Stimulated activated CD8-positive, alpha-beta memory T cell treated with anti-CD3 and anti-CD28 coated beads, Interleukin-4, amount 100 ng/mL, for 1 hour (primary cell): ENCODE measurements at places on chromosomes 12 and 14.

DNA sequence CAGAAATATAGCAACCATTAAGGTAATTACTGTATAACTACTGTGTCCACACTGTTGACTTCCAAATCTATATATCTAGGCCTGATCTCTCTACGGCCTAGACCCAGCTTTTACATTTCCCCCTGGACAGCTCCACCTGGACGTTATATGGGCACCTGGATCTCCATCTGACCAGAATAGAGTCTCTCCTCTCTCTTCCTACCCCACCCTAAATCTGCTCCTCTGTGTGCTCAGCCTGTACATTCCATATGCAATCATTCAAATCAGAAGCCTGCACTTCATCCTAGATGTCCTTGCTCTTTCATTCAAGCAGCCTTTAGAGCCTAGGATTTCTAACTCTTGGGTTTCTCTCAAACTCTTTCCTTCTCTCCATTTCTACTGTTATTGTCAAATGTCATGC lies 255.0 kb downstream of the PAX9 start:
- DNase-seq = no peak

GRCh38 chr14:103548463-103549351 lies 13.8 kb downstream of the BAG5 start:
- DNase-seq = no peak

DNA sequence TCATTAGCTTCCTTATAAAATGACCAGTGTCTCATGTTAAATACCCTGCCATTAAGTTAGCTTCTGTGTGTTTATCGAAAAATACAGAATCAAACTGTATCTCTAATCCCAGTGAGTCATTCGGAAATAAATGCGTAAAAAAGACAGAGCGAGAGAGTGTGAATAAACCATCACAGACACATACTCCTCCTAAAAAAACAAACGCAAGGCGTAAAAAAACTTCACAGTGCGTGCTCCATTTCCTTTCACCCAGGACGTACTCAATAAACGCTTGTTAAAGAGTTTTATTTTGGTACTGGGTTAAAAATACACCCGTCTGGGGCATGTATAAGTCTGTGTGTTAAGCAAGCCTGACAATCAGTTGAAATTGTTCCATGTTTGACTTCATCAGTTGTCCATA lies 58.8 kb upstream of the ISM2 start:
- no peak for DNase-seq

DNA sequence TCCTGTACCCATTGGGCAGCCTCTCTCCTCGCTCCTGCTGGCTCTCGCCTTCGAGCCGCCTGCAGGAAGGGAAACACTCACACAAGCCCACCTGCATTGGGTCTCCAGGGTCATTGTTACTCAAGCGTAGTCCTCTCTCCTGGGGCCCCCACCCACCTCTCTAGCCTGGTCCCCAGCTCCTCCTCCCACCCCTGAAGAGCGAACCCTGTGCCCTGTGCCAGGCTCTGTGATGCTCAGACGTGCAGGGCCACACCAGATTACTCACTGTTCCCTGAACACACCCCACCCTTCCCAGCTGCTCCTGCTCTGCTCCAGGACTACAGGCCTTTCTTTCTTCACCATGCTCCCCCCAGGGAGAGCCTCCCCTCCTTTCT lies 88.1 kb downstream of the NINJ2 start:
- no peak for DNase-seq

- DNase-seq = no peak
Measured at GRCh38 chr14:24053548-24054323, 1.9 kb downstream of the CARMIL3 start.

- DNase-seq = no peak
Measured at GRCh38 chr14:86104691-86105265, 574.8 kb downstream of the FLRT2 start.

- DNase-seq = no peak
Measured at GRCh38 chr12:79085106-79085682, 220.6 kb downstream of the SYT1 start.

GRCh38 chr12:79859646-79860045 lies 75.3 kb downstream of the PPP1R12A start:
- no peak for DNase-seq

DNA sequence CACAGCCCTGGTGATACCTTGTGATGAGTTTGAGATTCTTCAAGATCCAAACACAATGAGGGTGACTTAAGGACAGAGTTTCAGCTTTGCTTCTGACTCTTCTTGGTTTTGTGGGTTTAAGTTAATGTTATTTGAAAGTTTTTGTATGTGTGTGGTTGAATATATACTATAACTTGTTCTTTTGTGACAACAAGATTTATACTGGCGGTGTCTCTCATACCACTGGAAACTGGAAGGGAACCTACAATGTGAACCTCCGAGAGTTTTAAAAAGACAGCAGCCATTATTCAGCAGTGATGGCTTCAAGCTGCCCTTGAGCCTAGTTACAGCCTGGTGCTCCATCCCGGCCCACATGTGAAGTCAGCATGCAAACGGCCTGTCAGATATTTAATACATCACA lies 87.9 kb upstream of the IGF1 start:
- no peak for DNase-seq

DNA sequence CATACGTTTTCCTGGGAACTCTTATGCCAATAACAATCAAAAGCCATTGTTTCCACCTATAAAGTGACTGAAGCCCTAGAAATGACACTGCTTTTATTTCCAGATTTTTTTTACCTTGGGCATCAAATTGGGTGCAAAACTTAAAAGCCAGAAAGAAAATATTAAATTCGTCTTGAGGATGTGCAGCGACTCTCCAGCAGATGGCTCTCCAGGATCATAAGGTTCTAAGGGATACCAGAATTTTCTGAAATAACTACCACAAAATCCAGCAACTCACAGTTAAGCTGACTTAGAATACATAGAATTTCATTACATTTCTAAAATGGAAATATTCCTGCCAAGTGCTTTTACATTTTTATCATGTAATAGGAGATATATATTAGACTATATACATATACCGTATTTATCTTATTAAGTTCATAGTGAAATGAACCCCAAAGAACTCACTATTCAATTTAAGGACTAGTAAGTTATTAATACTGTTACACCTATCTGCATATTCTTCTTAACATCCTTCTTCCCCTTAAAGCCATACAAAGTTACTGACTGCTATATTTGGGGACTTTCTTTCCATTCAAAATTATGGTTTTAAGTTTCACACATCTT lies 44.0 kb downstream of the ARMH4 start:
- DNase-seq = no peak

- DNase-seq = no peak
Measured at GRCh38 chr12:50620109-50620977, 115.6 kb downstream of the DIP2B start.

- DNase-seq = no peak
Measured at GRCh38 chr14:78075555-78076277, 94.5 kb upstream of the NRXN3 start.

GRCh38 chr12:63302269-63302940 lies 151.4 kb upstream of the AVPR1A start:
- DNase-seq = no peak

DNA sequence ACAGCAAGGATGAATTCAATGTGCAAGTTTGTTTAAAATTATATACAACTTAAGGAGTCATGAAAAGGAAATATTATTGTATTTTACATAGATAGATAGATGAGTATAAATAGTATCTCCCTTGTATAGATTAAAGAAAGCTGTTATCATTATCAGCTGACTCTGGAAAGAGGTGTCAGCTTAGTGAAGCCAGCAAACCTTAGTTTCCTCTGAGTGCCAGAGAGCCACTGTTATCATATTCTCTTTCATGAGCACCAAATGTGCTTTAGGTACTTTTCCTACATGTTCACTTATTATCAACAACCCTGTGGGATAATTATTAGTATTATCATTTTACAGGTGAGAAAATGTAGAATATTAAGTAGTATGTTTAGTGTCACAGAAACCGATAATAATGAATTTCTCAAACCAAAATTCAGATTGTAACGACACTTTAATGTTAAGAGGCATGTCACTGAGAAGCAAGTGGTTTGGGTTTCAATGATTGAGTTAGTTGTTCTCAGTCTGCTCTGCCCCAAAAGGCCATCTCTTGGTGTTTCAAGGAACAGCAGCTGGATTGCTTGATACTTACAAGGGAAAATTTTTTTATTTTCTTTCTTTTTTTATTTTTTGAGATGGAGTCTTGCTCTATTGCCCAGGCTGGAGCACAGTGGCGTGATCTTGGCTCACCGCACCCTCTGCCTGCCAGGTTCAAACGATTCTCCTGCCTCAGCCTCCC lies 53.7 kb downstream of the PLEKHA5 start:
- no peak for DNase-seq

DNA sequence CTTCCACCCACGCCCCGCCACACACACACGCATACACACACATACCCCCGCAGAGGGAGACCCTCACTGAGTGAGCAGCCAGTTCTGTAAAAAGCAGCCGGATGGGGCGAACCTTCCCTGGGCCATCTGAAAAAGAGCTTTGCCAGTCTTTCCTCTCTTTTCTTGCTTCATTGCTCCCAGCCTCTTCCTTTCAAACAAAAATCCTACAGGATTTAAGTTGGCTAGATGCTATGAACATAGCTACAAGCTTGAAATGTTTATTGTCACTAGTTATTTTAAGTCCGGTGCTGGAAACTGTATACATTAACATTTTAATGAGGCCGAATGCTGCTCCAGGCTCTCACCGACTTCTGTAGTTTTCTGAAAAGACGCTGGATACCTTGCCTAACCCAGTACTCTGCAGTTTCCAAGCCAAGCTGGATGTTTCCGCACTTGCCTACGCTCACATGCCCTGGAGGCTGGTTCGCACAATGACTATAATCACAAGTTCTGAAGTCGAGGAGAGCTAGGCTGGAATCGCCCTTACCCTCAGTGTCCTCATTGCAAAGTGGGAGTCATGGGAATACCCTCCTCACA lies 39.2 kb downstream of the LTBP2 start:
- no peak for DNase-seq

DNA sequence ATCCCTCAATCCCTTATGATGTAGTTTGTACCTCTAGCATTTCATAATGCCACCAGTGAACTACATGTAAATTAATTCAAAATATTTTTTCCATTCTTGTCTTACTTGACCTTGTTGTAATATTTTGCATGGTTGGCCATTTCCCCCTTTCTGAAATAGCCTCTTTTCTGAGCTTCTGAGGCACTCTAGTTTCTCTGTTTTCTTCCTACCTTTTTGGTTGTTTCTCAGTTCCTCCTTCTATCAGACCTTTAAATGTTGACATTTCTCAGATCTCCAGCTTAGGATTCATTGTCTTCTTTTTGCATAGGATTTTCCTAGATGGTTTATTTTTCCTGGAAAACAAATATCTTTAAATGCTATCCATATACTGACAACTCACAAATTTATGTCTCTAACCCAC lies 9.8 kb upstream of the RMST start:
- no peak for DNase-seq

DNA sequence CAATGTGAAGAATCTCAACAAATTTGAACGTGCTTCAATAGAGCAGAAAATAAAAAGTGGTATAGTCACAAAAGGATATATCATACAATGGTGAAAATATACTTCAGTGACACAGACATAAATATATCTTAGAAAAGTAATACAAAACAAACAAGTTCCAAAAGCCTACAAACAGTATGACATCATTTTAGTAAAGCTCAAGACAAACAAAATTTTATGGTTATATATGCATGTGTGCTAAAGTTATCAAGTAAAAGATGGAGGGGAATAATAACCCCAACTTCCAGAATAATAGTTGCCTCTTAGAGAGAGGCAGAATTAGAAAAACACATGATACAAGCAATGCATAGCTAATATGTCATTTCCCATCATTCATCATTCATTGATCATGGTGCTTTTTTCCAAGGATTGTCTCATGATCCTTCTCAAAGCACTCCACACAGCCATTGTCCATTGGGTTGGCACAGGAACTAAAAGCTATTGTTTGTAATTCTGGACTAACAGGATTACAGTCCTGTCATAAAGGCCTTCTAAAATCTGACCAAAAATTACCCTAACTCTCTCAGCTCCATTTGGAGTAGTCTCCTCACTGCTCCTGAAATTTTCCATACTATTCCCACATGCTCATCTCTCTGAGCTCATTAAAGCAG lies 59.5 kb downstream of the IFNG-AS1 start:
- no peak for DNase-seq

- DNase-seq = no peak
Measured at GRCh38 chr12:68587448-68587873, 23.2 kb upstream of the RAP1B start.

DNA sequence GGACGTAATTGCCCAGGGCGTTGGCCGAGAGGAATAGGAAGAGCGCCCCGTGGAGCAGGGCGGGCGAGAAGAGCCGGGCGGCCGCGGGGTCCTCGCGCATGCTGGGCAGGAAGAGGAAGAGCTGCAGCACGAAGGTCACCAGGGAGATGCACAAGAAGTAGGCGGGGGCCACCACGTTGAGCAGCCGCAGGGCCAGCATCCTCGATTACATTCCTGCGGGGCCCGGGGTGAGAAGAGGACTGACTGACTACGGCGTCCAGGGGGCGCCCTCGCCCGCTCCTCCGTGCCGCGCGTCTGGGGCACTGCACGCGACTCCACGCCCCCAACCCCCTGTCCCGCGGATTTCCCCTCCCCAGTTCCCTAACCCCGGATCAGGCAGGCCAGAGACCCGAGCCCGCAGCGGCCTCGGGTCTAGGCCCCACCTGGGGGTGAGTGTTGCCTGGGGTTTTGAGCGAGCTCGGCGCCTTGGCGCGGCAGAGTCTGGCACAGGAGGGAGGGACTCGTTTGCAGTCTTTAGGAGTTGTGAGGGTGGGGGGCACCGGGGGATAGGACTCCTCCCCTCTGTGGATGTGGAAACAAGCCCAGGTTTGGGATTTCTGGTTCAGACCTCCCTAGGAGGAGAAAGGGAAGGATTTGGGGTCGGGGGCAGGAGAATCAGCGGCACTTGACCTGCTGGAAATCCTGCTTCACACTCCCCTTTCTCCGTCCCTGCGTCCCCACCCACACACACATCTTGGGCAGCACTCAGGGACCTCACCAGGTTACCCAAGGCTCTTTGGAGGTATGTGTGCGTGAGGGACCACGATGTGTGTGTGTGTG lies 1.8 kb downstream of the ZDHHC22 start:
- DNase-seq = no peak

DNA sequence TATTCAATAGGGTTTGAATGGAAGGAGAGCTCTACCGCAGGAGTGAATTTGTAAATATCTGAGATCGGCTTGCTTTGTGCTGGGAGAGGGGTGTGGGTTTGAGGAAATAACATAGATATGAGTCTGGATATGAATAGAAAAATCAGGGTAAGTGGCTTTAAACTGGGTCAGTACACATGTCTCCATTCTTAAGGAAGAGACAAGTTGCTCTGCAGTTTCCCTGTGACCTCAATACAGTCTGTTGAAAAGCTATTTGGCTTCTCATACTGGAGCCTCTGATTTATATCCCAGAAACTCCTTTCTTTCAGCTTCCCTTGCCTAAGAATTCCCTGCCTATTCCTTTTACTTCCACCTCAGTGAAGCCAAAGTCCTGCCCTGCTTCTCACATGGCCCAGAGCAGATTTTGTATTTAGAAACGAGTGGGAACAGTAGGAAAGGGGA lies 153.5 kb upstream of the ATF7IP start:
- DNase-seq = no peak

DNA sequence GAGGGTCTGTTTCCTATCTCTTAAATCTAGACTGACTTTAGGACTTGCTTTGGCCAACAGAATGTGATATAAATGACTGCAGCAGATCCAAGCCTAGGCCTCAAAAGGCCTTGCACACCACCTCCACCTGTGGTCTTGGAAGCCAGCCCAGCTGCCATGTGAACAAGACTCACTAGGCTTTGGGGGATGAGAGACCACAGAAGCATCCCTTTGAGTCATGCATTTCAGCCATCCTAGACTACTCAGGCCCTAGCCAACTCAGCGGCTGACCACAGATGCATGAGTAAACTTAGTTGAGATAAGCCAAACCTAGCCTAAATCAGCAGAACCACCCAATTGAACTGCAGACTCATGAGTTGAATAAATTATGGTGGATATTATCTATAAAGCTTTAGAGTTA lies 87.7 kb downstream of the KCNH5 start:
- DNase-seq = no peak
